ENCODE measurements at places on chromosomes 1 and 21.

- no peak for DNase-seq
Measured at GRCh38 chr1:167629681-167630567, at the start of gene RCSD1. RCSD1 (plus strand) TSS chr1:167630232; CDS start chr1:167630424, 192 bp downstream.

DNA sequence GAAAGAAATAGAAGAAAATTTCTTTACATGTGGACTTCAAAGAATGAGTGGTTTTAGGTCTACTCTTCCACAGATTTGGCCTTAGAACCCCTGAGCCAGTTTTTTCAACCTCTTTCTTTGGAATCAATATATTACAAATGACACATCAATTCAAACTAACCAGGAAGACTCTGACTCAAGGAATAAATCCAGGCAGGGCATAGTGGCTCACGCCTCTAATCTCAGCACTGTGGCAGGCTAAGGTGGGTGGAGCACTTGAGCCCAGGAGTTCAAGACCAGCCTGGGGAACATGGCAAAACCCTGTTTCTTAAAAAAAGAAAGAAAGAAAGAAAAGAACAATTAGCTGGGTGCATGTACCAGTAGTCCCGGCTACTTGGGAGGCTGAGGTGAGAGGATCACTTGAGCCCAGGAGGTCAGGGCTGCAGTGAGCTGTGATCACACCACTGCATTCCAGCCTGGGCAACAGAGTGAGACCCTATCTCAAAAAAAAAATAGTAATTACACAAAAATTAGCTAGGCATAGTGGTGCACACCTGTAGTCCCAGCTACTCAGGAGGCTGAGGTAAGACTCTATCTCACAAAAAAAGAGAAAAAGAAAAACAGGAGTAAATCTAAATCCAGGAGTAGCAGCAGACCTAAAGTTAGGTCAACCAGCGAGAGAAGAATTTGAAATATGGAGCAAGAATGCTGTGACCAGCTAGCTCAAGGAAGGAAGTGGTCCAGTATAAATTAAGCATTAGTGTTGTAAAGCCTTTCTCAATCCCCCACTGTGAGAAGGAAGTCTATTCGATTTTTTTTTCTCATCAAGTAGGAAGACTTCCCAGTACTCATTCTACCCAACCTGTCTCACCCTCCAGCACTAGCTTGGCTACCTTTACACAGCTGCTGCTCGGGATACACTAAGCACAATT, 1.9 kb downstream of the SORT1 start:
- DNase-seq = no peak

GRCh38 chr1:116502671-116503314, 68.0 kb downstream of the CD58 start:
- DNase-seq = no peak

GRCh38 chr1:204868340-204868700, 2.3 kb upstream of the NFASC start:
- no peak for DNase-seq

- no peak for DNase-seq
Measured at GRCh38 chr1:2969845-2970291, 51.4 kb upstream of the ACTRT2 start.

- DNase-seq = no peak
Measured at GRCh38 chr1:247884797-247885413, 10.5 kb upstream of the OR2W3 start.

DNA sequence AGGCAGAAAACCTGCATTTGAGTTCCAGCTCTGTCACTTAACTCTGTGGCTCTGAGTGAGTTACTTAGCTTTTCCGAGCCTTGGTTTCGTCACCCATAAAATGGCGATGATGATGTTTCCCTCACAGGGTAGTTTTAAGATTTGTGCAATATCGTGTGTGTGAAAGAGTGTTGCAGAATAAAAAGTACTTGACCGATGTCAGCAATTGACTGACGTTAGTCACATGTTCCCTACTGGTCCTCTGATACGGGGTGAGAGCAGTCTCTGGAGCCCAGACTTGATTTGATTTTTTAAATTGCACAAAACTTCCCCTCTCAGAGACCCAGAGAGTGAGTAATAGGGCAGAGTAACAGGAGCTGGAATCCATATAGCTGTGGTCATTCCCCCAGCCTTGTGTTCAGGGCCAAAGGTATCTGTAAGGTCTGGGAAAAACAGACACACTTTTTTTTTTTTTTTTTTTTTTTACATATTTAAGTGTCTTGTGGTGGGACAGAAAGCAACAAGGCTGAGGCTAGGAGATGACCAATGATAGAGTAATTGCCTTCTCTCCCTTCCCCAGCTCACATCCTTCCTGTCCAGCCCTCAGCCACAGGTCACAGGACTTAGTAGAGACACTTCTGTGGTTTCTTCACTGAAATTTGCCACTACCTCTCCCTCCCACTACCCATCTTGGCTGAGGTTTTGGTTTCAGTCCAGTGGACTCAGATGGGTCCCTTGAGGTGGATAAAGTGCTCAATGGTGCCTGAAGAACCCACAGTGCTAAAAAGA, 2.0 kb downstream of the FCER1G start:
- DNase-seq = no peak

DNA sequence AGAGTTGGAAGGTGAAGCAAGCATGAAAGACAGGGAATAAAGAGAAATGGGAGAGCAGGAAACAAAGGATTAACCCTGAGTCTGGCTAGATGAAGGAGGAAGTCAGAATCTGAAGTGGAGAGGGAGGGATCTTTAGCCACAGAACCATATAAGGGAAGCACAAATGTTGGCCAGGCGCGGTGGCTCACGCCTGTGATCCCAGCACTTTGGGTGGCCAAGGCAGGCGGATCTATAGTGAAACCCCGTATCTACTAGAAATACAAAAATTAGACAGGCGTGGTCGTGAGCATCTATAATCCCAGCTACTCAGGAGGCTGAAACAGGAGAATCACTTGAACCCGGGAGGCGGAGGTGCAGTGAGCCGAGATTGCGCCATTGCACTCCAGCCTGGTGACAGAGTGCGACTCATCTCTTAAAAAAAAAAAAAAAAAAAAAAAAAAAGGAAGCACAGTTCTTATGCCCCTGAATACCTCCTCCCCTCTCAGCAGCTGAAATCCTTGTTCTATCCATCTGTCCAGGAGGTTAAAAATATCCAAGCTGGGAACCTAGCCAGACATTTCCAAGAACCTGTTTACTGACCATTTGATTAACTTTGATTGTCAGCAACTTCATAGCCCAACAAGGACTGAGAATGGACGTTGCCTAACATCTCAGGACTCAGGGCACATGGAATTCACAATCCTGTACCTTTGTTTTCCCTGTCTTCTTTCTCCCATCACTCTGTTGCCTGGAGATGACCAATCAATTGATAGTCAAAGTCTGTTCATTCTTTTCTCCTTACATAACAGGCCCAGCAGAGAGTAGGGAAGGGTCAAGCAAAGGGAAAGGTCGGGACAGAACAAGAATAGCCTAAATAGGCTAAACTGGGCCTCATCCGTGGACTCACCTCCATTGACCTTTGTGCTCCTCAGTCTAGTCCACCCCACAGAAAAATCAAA, 10.6 kb downstream of the TXNIP start:
- DNase-seq = no peak

- DNase-seq = no peak
Measured at GRCh38 chr1:186785503-186785902, 43.2 kb upstream of the PLA2G4A start.

- no peak for DNase-seq
Measured at GRCh38 chr21:38863291-38863690, 57.6 kb downstream of the ETS2 start.

GRCh38 chr1:176603696-176604095, 140.7 kb downstream of the PAPPA2 start:
- DNase-seq = no peak

DNA sequence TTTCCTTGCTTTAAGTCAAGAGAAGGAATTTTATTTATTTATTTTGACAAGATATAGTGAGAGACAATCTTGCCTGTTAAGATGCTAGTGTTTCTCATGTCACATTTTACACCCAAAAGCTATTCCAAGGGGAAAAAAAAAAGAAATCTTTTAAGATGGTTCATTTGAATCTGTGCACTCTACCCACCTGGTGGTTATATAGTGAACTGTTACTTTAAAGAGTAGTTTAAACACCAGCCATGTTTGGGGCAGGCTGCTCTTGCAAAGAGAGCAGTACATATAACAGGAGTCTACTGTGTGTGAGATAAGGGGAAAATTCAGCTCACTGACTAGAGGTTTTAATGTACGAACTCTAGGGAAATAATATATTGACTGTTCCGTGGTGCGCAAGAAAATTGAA, 3.3 kb upstream of the ELAVL4 start:
- DNase-seq = no peak

DNA sequence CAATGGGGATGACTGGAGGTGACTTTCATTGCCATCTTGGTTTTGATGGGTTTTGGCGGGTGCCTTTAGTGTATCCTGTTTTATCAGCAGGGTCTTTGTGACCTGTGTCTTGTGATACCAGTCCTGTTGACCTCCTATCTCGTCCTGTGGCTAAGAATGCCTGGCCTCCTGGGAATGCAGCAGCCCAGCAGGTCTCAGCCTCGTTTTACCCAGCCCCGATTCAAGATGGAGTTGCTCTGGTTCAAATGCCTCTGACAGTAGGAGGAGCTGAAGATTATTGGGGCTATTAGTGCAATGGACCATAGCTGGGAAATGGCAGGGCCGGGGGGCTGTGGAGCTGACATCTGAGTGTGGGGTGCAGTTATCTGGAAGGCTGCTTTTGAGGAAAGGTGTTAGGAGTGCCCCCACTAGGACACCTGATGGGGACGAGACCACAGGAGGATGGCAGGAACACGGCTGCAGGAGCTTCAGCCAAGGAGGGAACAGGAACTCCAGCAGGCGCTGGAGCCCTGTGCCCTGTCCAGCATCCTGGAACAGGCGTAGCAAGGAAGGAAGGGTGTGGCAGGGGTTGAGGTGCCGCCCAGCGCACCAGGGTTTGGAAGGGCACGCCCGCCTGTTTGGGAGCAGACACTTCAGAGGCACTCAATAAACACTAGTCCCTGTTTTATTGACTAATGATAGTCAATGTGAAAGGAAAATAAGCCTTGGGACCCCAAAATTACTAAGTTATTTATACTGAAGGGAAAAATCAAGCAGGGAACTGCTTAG, 15.3 kb upstream of the AGPAT3 start:
- DNase-seq = no peak

GRCh38 chr1:61692155-61692800, 32.7 kb downstream of the TM2D1 start:
- DNase-seq = no peak

GRCh38 chr1:76577525-76578185, 289.6 kb upstream of the ST6GALNAC5 start:
- no peak for DNase-seq

DNA sequence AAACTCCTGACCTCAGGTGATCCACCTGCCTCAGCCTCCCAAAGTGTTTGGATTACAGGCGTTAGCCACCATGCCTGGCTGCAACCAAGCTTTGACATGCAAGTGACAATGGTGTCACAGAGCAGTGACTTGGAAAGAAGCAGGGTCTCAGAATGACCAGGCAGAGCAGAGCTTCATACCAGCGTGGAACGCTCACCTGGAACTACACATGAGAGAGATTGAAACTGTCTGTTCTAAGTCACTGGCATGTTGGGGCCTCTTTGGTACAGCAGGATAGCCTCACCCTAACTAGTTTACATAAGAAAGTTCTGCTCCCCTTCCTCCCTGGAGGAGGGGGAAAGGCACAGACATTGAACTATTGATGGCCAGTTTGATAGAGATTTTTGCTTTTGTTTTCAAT, 47.5 kb upstream of the ITPKB start:
- no peak for DNase-seq

- DNase-seq = no peak
Measured at GRCh38 chr21:40683349-40683748, 163.6 kb downstream of the DSCAM start.

DNA sequence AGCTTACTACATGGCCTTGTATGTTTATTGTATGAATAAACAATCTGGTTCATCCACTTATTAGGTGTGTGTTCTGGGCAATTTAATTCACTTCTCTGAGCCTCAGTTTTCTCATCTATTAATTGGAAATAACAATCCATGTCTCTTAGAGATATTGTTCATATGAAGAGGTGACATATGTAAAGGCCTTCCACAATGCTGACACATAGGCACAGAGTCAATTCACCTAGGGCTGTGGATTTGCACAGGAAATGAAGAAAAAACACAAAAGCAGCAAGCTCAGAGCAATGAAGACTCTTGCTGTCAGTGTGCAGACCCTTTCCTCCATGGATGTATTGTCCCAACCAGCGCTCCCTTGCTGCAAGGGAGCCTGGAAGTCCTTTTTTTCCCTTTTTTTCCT, 195.2 kb upstream of the CAMK1G start:
- DNase-seq = no peak

- DNase-seq = no peak
Measured at GRCh38 chr1:114695430-114696058, at the start of gene AMPD1. AMPD1 (minus strand) TSS chr1:114695546; CDS start chr1:114695471, 75 bp downstream.

DNA sequence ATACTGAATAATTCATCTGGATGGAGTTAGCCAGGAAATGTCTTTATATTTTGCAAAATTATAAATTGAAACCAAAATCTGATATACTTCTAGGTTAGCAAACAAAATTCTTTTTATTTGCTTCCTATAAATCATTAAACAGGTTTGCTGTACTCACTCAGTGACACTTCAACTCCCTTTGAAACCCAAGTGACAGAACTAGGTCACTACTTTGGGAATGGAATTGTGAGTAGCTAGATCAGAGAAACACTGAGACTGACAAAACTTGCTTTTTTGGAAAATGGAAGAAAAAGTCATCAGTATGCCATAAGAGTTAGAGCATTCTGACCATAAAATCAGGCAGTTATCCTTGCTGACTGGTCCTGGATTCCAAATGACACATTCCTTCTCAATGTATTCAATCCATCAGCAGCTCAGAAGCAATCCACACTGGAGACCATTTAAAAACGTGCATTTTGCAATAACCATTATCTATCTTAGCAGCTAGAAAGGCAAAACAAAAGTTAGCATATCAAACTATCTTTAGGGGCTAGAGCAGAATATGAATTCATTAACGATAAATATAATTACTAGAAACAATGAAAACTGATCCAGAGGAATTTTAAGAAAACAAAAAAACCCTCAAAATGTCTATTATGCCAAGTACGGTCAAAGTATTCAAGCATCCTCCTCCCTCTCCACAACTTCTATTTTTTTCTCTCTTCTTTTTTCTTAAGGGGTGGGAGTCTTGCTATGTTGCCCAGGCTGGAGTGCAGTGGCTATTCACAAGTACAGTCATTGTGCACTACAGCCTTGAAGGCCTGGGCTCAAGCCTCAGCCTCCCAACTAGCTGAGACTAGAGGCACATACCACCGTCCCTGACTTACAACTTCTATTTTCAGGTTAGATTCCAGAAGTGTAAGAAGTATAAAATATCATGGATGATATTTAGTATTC, 60.1 kb downstream of the HNRNPR start:
- no peak for DNase-seq

All from hypothalamus (tissue), 51 donors.